GM12865 (cell line): ENCODE measurements at places on chromosomes 4 and X.
A peak's percentile ranks its signal among the peaks of the same experiment; 100 is the strongest.

GRCh38 chr4:54780149-54780495, 122.4 kb downstream of the KIT start:
- DNase-seq, result no peak

DNA sequence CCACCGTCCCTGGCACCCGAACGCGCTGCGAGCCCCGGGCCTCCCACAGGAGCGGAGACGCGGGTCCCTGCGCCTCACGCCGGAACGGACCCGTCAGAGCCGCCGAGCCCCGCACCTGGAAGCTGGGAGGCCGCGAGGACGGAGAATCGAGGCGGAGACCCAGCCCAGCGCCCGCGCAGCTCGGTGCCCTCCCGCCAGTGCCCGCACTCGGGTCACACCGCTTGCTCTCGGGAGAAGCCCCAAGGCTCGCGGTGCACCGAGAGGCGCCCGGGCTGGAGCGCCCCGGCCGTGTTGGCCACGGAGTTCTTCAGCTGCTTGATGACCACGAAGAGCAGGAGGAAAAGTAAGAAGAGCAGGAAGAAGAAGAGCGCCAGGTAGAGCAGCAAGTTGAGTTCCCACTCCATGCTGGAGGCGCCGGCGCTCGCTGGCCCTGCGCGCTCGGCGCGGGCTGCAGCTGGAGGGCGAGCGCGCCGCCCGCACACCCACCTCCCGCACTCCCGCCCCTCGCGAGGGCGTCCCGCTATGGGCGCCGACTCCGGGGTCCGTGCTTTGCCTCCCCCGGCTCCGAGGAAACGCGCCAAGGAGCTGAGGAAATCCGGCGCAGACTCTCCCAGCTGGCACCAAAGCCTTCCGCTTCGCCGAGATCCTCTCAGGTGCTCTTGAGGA, at the start of gene SMIM43:
SMIM43 (minus strand) TSS at position 463 of the 666 bp plus-strand sequence; CDS start at position 404, 59 bp downstream.
- DNase-seq, result no peak

DNA sequence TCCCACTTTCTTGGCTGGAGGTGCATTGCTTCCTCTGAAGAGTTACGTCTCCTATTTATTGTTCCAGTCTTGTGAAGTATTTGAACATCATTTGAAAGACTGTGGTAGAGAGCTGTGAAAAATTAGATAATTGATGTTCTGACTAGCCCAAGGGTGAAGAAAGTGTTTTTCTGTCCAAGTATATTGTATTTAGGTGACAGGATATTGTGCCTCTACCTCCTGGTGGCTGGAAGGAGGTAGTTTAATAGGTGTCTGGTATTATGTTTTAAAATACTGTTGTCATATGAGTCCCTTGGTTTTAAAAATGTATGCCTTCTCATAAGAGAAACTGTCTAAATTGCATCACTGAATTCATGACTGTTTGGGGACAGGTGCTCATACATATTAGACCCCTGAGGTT, 226.0 kb downstream of the SPRY1 start:
- DNase-seq, result no peak

DNA sequence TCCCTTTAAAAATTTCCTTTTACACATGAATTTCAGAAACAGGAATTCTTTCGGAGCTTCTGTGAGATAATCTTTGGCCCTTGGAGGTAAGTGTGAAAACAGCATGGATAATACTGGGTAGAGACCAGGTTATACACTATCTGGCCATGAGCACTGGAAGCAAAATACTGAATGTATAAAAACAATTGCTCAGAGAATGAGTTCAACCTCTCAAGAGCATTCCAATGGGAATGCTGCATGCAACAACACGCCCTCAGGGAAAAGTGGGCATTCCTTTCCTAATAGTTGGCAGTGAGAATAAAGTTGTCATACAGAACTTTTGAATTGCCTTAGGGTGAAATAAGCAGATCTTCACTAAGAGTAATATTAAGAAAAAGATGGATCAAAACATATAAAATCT, 574.8 kb upstream of the DIPK2B start:
- no peak for DNase-seq

GRCh38 chr4:1203026-1203616, 30.7 kb upstream of the SPON2 start:
- no peak for DNase-seq

- peak; percentile 9 for DNase-seq
These were observed 196.9 kb downstream of the ANAPC10 start for GRCh38 chr4:144901141-144901540.

- DNase-seq, result no peak
These were observed 129.8 kb downstream of the UGT8 start for GRCh38 chr4:114728426-114728825.

DNA sequence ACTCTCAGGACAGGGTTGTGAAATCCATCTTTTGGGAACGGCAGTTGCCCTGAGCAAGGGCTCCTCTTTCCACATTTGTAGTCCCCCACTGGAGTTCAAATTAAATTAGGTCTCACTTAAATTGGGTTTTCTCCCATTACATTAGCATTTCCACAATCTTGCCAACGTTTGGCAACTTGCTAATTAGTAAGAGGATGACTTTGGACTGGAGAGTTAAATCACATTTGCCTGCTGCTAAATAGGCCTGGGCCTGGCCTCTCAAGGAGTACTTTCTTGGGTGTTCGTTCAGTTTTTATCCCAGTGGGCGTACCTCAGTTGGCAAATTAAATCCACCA, 33.8 kb downstream of the TNIP3 start:
- no peak for DNase-seq

DNA sequence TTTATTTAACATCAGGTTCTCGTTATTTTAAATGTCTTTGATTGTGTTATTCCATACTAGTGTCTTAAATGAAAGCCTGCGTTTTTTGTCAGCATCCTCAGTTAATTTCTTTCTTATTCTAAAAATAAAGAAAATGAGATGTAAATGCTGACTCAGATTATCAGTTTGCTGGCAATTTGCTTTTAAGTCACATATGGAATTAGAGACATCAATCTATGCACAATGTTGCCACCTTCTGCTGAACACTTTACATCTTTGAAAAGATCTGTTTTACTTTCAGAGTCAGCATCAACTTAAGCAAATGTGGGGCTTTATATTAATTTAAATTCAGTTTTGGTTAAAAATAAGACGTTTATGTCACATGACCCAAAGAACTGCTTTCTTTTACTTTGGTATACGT, 99.2 kb downstream of the ADGRL3 start:
- DNase-seq, result no peak

DNA sequence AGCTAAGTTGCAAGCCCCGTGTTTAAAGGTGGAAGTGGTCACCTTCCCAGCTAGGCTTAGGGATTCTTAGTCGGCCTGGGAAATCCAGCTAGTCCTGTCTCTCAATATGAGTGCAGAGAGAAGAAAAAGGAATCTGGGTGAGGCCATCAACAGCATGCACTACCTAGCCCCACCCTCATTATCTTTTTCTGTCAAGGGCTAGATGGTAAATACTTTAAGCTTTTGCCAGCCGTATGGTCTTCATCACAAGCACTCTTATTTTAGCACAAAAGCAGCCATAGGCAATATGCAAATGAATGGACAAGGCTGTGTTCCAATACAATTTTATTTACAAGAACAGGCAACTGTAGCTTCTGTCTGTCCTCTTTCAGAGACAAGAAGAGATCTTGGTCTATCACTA, 282.9 kb downstream of the ZNF674 start:
- no peak for DNase-seq

DNA sequence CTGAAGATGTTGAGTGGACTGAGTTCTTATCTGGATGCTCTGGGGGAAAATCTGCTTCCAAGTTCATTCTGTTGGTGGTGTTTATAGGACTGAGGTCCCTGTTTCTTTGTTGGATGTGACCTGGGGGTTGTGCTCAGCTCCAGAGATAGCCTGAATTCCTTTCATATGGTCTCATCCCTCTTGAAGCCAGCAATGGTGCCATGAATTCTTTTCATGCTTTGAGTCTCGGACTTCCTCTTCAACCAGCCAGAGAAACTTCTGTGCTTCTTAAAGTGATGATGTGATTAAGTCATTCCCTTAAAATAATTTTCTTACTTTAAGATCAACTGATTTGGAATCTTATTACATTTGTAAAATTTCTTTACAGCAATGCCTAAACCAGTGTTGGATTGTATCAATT, 233.8 kb upstream of the UGT8 start:
- no peak for DNase-seq

GRCh38 chr4:101042847-101043246, 304.5 kb downstream of the PPP3CA start:
- no peak for DNase-seq

DNA sequence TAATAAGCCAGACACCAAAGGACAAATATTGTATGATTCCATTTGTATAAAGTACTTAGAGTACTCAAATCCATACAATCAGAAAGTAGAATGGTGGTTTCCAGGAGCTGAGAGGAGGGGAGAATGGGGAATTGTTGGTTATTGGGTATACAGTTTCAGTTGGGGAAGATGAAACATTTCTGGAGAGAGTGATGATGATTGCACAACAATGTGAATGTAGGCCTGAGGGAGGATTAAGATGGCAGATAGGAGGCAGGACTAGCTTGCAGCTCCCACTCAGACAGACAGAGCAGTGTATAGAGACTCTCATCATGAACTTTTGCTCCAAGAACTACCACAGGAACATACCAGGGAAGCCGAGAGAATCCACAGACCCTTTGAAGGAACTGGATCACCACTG, 75.7 kb upstream of the PAK3 start:
- DNase-seq, result no peak

DNA sequence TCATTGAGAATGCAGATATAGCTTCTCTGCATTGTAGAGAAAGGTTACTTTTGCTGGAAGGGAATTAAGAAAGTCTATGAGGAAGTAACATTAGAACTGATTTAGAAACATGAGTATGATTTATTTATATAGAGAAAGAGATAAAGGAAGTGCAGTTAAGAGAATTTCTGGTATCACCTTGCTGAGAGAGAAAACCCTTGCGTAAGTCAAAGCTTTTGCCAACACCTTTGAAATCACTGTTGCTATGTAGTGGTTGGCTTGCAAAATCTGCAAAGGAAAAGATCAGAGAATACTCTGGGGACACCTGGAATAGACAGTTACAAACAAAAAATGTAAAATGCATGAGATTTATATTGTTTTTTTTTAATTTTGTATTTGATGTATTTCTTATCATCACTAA, 137.3 kb upstream of the RXFP1 start:
- no peak for DNase-seq

DNA sequence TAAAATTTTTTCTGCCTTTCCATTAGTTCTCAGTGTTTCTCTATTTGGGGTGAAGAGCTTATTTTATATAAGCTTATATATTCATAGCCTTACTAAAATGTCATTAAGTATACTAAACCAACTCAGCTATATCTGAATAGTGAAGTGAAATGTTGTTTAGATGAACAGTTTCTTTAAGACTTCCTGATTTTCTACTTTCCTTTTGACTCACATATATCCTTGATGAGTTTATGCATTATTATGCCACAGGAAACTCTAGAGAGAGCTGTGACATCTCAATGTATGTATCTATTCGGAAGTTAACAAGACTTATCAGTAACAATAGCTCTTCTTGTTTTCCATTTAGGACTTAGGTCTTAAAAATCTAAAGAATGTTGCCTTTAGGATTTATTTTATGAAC, 1491.8 kb upstream of the IGFBP7 start:
- no peak for DNase-seq
